Psoas muscle (tissue), 8 donors: ENCODE measurements at places on chromosomes 6 and 20. TPM values are rescaled to one million over a fixed set of nuclear protein-coding genes. Genes with fewer than 3 reads are reported as not detected.

DNA sequence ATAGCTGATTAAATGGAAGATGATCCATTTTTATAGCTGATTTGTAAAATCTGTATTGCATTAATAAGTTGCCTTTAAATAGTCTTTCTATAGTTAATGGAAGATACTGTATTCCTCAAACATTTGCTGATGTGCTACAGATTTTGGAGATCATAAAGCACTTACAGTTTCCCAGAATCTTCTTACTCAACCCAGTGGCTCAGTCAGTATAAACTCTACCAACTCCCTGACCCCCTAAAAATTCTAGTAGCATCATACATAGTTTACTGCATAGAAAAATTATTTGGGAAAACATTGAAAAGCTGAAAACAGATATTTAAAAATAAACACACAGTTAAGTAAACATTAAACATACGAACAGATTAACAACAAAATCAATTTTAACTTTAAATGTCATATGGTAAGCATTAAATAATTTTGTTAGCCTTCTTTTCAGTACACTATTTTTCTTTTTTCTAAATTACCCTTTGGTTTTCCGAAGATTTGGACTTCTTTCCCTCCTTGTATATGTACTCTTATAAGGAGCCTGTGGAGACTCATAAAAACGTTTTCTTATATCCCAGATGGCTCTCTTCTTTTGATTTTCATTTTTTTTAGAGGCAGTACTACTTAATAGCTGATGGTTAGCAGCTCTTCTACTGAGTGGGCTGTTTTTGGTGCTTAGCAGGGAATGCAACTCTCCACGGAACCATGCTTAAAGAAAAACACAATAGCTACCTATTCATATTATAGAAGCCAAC, 62.7 kb upstream of the BMP5 start:
- DNase-seq = no peak

GRCh38 chr6:14784596-14785492, 461.0 kb upstream of the JARID2 start:
- no peak for DNase-seq

DNA sequence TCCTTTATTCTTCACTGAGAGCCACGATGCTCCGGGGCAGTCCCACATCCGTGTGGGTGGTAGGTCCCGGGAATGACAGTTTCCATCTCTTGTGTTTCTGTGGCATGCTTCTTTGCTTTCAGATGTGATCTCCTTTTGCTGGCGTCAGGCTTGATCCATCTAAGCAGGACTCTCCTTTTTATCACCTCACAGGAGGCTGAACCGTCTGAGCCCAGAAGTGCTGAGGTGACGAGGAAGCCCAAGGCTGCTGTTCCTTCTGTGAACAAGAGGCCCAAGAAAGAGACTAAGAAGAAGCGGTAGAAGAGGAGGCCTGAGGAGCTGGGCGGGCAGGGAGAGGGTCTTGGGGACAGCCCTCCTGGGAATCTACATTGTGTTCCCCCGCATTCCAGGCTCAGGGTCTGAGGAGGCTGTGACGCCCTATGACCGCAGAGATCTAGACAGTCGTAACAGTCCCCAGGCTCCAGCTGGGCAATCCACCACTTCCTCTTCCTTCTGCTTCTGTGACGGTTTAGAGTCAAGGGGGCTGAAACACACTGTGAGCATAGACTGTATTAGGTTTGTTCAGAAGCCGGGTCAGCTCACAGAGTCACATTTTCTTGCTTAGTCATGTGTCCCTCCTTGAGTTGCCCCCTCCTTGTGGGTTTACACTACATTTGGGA, 26.8 kb downstream of the MANBAL start:
- DNase-seq = no peak

DNA sequence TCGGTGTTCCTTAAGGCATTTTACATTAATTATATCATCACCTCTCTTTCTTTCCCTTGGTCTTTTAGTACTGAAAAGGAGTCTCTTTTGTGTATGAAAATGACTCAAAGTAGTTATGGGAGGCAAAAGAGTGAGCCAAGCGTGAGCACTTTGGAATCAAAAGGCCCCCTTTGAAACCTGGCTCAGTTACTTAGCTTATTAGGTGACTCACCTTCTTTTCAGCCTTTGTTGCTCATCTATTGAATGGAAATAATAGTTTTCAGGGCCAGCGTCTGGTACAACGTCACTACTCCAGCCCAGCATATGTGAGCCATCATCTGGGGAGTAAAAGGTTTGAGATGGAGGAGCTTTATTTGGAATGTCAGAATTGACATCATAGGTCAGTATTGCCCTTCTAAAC, 147.4 kb upstream of the SCGN start:
- DNase-seq = no peak

DNA sequence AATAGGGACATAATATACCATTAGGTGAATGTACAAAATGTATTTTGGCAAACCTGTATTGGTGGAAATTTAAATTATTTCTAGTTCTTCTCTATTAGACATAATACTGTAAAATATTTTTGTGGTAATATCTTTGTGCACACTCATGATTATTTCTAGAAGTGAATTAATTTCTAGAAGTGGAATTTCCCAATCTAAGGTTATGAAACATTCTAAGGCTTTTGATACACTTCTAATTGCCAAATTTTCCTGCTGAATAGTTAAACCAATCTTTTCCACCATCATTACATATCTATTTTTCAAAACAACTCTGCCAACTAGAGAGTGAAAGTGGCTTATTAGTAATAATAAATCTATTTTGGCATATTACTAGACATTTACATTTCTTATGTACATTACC, 1.8 kb upstream of the CCND3 start:
- no peak for DNase-seq

- DNase-seq = no peak
These were observed 42.9 kb downstream of the TXLNB start for GRCh38 chr6:139248911-139249310.

DNA sequence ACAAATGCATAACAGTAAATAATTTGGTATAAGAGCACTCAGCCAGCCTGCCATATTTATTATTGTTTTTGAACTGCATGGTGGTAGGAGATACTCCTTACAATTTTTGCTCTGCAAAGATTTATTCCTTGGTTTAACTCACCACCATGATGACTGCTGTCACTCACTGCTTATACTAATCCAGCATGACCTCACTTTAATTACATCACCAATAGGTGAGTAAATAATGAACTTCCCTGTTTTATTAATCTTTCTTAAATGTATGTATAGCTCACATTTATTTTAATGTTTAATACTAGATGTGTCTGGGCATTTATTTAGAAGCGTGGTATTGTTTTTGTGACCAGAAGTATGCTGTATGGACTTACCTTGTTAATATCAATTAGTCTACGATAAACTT, 12.8 kb upstream of the TP53TG5 start:
- no peak for DNase-seq

- DNase-seq = no peak
These were observed 50.8 kb upstream of the MYLIP start for GRCh38 chr6:16078064-16078463.

DNA sequence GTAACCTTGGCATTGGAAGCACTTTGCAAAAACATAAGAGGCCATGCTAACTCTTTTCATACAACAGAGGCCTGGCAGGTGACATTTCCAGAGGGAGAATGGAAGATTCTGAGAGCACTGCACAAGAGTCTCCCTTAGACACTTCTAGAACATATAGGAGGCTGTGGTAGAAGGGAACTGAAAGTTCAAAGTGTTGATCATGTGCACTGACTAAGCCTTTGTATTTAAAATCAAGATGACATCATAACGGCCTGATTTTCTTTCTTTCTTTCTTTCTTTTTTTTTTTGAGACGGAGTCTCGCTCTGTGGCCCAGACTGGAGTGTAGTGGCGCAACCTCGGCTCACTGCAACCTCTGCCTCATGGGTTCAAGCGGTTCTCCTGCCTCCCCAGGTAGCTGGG, 26.8 kb upstream of the DNAAF9 start:
- DNase-seq = no peak

DNA sequence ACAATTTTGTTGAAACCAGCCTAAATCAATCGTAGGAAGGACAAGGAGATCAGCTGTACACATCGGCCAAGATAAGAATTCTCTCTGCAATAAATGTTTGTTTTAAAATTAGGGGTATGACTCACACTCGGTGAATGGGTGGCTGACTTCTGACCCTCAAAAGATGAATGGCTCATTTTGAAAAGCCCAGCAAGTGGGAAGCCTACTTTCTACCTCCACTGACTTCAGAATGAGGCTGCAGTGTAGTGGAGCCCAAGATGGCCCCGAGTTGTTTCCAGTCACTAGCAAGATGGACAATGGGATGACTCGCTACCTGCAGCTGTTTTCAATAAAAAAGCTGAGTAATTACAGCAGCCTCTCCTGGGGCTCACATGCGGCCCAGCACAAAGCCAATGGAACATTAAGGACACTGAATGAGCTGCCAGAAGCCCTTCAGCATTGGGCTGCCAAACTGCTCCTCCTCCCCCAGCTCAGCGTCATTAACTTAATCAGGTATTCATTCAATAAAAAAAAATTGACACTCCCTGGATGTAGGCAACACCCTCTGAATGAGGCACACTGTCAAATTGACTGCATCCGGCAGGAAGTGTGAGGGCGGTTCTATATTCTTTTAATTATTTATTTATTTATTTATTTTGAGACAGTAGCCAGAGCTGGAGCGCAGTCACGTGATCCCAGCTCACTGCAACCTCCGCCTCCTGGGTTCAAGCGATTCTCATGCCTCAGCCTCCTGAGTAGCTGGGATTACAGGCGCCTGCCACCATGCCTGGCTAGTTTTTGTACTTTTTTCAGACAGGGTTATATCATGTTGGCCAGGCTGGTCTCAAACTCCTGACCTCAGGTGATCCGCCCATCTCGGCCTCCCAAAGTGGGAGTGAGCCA, 107.3 kb downstream of the GMPR start:
- peak; percentile 48 for DNase-seq

The SDC4 gene
- 283 TPM for total RNA-seq

The TMC2 gene
- total RNA-seq = 0.25 TPM

The GABRR1 gene
- total RNA-seq = not detected

The RBPJL gene
- total RNA-seq = not detected

The KCNK5 gene
- 0.07 TPM for total RNA-seq

The CDH26 gene
- 0.22 TPM for total RNA-seq

The HCK gene
- total RNA-seq = 5.5 TPM

The BPI gene
- 0.41 TPM for total RNA-seq

The MRAP2 gene
- total RNA-seq = not detected
